Stimulated activated CD8-positive, alpha-beta memory T cell treated with anti-CD3 and anti-CD28 coated beads, Interleukin-2, amount 100 ng/mL, for 48 hours (primary cell): ENCODE measurements at places on chromosomes 4 and X.

DNA sequence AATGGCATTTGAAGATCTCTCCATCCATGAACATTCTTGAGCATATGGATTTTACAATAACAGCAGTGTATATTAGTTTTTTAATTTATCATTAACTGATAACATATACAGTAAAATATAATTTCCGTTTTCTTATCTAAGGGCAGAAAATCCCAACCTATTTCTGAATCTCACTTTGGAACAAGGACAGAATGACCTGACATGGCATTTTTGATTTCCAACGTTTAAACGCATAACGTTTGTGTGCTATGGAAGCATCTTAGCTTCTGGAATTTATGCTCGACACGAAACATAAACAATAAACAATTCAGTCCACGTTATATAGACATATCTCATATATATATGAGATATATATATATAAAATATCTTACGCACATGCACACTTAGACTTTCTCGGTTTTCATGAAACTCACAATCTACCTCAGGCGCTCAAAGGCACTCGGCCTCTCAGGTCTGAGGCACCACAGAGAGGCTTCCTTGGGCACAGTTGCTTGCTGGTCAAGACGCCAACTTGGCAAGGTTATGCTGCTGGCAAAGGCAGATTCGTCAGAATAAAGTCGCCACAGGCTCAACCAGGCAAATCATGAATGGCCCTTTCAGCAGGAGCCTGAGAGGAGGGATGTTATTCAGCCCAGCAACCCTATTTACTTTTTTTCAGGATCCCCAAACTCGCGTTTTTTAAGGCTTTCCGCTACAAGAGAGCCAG is 1.0 kb upstream of the UGT8 start:
- no peak for DNase-seq

GRCh38 chr4:144313370-144313769 is 172.9 kb upstream of the GYPA start:
- DNase-seq, result no peak

DNA sequence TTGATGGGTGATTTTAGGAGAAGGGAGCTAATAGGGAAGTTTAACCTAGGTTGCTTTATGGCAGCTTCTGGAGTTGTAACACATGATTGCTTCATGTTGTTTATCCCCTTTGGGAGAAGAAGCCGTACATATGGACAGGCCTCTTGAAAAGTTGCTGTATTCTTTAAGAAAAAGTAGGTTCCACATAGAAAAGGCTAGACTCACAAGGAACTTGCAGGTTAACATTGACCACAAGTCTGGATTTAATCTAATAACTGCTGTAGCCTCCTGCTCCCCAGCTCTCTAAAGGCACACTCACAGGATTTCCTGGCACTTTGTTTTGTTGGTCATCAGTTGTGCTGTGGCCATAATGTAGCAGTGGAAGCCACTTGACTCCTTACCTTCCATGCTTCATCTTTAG is 19.7 kb downstream of the FNIP2 start:
- DNase-seq, result no peak

GRCh38 chr4:150117629-150118028 is 39.4 kb downstream of the DCLK2 start:
- DNase-seq, result no peak

- DNase-seq, result no peak
Observed at GRCh38 chr4:57064811-57065711, 45.1 kb downstream of the IGFBP7 start.

DNA sequence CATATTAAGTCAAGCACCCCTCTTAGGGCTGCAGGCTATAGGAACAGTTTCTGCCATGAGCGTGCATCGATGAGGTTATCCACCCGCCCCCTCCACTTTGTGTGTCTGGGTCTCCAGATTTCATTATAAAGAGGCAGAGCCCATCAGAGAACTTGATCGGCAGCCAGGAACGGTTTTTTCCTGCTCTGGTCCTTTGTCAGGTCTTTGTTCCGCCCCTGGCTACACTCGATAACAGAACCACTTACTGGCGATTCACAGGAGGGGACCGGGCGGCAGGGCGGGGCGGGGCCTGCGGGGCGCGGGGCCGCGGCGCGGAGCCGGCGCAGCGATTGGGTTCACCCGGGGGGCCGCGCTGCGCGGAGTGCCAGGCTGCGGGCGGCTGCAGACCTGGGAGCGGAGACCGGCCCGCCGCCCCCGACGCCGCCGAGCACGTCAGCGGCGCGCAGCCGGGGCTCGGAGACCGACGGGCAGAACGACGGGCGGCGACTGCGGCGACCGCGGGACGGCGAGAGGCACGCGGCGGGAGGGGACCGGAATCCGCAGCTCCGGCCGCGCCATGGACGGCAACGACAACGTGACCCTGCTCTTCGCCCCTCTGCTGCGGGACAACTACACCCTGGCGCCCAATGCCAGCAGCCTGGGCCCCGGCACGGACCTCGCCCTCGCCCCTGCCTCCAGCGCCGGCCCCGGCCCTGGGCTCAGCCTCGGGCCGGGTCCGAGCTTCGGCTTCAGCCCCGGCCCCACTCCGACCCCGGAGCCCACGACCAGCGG is at the start of gene SLC10A4:
SLC10A4 (plus strand) TSS at position 338 of the 771 bp plus-strand sequence; CDS start at position 557, 219 bp downstream.
- DNase-seq, result no peak

- no peak for DNase-seq
Observed at GRCh38 chr4:137129441-137129840, 402.9 kb downstream of the PCDH18 start.

DNA sequence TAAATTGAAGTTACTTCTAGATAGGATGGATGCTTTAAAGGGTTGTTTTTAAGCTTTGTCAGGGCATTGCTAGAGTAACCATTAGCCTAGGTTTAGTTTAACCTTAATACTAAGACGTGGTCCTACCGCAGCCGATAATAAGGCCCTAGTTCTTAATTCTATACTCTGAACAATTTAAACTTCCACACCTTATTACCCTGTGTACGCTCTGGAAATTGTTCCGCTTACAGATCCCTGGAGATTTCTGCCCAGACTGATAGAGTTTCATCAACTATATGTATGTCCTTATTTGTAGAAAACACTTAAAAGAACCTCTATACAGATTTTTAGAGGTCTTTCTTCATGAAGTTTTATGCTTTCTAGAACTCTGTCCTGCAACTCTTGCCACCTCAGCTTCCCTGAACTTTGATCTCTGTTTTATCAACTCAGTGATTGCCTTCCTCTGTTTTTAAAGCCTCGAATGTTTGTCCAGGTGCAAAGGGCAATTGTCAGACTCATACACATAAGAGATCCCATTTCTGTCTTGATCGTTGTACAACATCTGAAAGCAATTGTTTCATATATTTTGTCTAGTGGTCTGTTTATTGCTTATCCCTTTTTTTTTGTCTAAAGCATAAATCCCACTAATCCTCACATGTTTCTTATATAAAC is 71.1 kb upstream of the VCX start:
- no peak for DNase-seq

GRCh38 chr4:19177616-19178015 is 1074.1 kb upstream of the SLIT2 start:
- no peak for DNase-seq

GRCh38 chr4:118280501-118281218 is 72.1 kb downstream of the PRSS12 start:
- no peak for DNase-seq

- DNase-seq, result no peak
Observed at GRCh38 chrX:23201706-23202105, 132.9 kb upstream of the PTCHD1 start.

- DNase-seq, result no peak
Observed at GRCh38 chr4:175339100-175339707, 421.0 kb downstream of the ADAM29 start.

DNA sequence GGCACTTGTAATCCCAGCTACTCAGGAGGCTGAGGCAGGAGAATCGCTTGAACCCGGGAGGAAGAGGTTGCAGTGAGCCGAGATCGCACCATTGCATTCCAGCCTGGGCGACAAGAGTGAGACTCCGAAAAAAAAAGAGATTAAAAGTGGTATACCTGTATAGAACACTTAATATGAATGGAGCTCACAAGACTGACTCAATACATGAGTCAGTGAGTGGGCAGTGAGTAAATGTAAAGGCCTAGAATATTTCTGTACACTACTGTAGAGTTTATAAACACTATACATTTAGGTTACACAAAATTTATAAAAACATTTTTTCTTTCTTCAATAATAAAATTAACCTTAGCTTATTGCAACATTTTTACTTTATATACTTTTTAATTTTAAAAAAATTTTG is 93.8 kb downstream of the CENPC start:
- DNase-seq, result no peak

DNA sequence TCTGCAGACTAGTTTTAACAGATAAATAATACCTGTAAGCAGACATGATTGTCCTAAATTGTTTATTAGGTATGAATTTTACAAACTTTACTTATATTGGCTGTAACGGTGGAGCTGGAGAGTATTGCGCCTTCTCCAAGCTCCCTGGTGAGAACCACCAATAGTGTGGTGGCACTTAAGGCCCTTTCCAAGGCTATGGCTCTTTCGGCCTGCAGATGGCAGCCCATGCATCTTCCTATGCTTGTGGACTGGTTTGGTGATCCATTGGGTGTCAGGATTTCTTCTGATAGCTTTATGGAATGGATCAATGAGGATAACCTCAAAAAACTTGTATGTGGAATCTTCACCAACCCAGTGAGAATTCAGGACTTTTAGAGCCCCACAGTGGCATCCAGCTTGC is 7.8 kb downstream of the LARP1B start:
- no peak for DNase-seq

- no peak for DNase-seq
Observed at GRCh38 chr4:8266508-8266907, 3.0 kb upstream of the HTRA3 start.

- no peak for DNase-seq
Observed at GRCh38 chrX:134716620-134717012, 58.3 kb upstream of the PLAC1 start.

DNA sequence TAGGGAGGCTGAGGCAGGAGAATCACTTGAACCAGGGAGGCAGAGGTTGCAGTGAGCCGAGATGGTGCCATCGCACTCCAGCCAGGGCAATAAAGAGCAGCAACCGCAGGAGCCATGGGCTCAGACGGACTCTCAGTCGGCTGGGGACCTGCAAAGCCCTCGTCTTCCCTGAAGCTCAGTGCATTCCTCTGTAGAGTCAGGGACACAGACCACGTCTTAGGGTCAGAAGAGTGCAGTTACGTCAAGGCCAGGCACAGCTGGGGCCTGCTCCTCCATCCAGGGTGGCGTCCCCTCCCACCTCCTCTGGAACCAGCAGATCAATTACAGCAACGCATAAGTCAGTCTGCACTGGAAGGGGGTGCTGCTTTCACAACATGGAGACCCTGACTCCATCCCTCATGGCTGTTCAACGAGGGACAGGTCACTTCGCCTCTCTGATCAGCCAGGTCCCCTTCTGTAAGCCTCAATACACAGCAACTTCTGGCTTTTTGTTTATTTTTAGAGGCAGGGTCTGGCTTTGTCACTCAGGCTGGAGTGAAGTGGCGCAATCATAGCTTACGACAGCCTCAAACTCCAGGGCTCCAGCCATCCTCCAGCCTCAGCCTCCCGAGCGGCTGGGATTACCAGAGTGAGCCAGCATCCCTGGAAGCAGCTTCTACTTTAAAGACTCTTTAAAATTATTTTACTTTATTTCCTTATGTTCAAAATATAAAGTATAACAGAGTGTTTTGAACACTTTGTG is 76.4 kb downstream of the ZFYVE28 start:
- no peak for DNase-seq

DNA sequence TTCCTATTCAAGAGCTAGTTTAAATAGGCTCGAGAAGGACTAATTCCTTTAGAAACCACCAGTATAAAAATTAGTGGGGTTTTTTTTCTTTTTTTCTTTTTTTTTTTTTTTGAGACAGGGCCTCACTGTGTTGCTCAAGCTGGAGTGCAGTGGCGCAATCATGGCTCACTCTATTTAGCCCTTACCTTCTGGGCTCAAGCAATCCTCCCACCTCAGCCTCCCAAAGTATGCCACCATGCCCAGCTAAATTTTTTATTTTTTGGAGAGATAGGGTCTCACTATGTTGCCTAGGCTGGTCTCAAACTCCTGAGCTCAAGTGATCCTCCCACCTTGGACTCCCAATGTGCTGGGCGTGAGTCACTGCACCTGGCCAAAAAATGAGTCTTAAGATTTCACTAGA is 52.8 kb downstream of the APOO start:
- no peak for DNase-seq

DNA sequence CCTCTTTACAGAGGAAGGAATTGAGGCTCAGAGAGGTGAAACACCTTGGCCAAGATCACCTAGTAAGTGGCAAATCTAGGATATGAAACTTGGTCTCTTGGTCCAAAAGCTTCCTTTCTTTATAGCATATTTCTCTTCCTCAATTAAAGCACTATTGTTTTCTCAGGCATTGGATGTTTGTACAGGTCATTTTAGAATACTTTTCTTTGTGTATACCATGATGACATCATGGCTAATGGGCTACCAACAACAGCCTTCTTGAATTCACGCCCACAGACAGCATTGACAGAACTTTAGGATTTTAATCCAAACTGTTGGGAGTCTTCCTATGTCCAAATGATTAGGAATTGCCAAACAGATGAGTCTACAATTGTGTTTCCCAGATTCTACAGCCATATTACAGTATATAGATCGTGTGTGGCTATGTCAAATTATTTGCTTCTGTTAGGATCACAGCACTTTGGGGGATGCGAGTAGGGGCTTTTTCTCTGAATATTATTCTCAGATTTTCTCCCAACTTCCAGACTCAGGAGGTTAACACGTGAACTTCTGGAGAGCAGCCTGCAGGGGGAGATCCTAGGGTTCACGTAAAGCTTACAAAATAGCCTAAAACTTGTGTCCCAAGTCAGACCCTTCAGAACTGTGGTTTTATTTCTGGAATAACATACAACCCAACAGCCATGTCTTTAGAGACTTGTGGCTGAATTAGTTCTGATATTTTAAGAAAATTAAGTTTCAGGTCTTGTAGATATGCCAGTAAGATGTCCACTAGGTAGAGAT is 191.8 kb downstream of the SHROOM3 start:
- DNase-seq, result no peak

- no peak for DNase-seq
Observed at GRCh38 chrX:121858867-121859647, 811.6 kb downstream of the GLUD2 start.

DNA sequence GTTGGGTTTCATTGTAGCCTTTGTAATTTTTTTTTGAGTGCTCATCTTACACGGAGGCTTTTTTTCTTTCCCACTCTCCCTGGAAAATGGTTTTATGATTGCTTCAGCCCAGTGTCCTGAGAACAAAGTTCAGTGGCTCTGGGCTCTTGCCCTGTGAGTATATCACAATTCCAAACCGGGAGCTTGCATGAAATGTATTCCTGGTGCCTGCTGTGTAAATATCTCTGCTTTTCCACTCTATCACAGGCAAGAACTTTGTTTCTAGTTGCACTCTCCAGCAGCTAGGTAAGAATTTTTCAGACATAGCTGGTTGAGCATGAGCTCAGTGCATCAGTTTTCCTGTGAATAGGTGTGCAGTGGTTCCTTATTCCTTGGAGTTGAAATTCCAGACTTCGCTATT is 60.8 kb downstream of the SUPT20HL2 start:
- DNase-seq, result no peak
